ENCODE measurements at places on chromosomes 7 and 10. TPM values are rescaled to one million over a fixed set of nuclear protein-coding genes. Genes with fewer than 3 reads are reported as not detected.

UPK3BL1 gene
- total RNA-seq: 23.0 TPM

DNA sequence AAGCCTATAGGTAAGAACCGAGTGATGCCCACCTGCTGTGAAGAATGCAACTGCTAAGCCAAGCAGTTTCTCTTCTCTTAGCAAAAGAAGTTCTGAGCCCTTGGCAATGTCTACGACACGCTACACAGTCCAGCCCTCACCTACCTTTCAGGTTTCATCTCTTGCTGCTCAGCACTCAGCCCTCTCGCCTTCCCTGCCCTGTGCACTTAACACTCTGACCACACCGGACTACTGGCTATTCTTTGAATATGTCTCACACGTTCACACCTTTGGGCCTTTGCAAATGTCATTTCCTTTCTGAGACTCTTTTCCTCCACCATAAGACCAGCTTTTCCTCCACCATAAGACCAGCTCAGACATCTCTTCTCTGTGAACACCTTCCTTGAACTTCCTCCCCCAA lies 67.0 kb upstream of the ITGB1 start:
- no peak for DNase-seq

- DNase-seq: no peak
These were observed 31.1 kb upstream of the COMMD3 start for GRCh38 chr10:22285130-22285529.

DNA sequence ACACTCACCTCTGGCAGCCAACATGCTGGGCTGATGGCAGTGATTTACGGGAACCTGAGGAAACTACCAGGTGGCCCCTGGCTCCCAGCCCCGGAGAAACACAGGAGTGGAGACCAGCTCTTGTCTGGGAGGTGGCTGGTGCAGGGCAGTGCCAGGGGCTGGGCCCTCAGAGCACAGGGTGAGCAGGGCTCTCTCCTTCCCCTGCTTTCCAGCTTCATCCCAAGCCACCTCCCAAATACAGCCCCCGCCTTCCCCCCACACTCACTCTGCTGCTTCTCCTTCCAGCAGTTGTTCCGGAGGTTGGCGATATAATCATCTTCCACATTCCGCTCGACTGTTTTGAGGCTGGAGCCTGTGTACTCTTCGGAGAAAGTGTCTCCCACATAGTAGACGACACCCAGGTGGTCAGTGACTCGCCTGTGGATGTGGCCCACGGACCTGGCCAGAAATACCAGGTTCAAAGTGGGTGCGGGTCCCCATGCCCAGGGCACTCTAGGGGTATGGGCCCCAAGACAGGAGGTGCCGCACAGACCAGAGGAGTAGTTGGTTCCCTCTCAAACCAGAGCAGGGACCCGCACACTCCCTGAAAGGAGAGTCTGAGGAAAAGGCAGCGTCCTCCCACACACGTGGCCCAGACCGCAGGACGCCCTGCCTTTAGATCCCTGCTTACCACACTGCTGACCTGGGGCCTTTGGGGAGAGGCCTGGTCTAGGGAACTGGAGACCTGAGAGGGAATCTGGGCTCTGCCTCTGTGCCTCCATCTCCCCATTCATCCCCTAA lies 18.3 kb downstream of the DNAJB12 start:
- DNase-seq: no peak

RADIL gene
- total RNA-seq: 0.26 TPM
